Body of pancreas (tissue), 4 donors: ENCODE measurements at places on chromosomes 6 and 20. TPM values are rescaled to one million over a fixed set of nuclear protein-coding genes. Genes with fewer than 3 reads are reported as not detected.

Gene PTCRA
- not detected for total RNA-seq

Gene REPS1
- 29.0 TPM for total RNA-seq

Gene GCNT2
- total RNA-seq: 4.4 TPM

Gene XPO5
- 16.8 TPM for total RNA-seq

Gene TSHZ2
- 6.0 TPM for total RNA-seq

Gene GPR63
- 1.3 TPM for total RNA-seq

Gene GRM1
- under 0.01 TPM for total RNA-seq

Gene TREM1
- not detected for total RNA-seq

Gene GATA5
- not detected for total RNA-seq

Gene CFB
- 33.9 TPM for total RNA-seq

Gene PCK1
- 14.3 TPM for total RNA-seq

Gene WDR27
- 38.2 TPM for total RNA-seq

Gene CLVS2
- total RNA-seq: under 0.01 TPM

Gene COL19A1
- 0.26 TPM for total RNA-seq

Gene ARHGAP18
- 30.6 TPM for total RNA-seq

Gene TTBK1
- 0.33 TPM for total RNA-seq

Gene TFAP2A
- total RNA-seq: not detected

Gene VSX1
- not detected for total RNA-seq

Gene SUMO4
- total RNA-seq: 1.3 TPM

Gene HLA-DQA1
- 10.4 TPM for total RNA-seq

Gene STMND1
- 0.26 TPM for total RNA-seq

Gene IPCEF1
- 3.0 TPM for total RNA-seq

Gene COL21A1
- 1.3 TPM for total RNA-seq

Gene LY6G6C
- not detected for total RNA-seq

Gene FAM184A
- 6.5 TPM for total RNA-seq

Gene INSM1
- total RNA-seq: 4.3 TPM

Gene PLN
- 2.3 TPM for total RNA-seq

Gene TOX2
- total RNA-seq: 2.0 TPM

Gene GTF2H4
- 0.66 TPM for total RNA-seq

Gene MYT1
- total RNA-seq: 0.99 TPM

Gene BPIFA1
- total RNA-seq: not detected

Gene TMEM170B
- 3.6 TPM for total RNA-seq

Gene SAMD3
- 20.4 TPM for total RNA-seq
